Stimulated activated CD8-positive, alpha-beta memory T cell treated with anti-CD3 and anti-CD28 coated beads, Interleukin-15, amount 100 ng/mL, for 4 hours (primary cell): ENCODE measurements at places on chromosomes 7 and 10.

DNA sequence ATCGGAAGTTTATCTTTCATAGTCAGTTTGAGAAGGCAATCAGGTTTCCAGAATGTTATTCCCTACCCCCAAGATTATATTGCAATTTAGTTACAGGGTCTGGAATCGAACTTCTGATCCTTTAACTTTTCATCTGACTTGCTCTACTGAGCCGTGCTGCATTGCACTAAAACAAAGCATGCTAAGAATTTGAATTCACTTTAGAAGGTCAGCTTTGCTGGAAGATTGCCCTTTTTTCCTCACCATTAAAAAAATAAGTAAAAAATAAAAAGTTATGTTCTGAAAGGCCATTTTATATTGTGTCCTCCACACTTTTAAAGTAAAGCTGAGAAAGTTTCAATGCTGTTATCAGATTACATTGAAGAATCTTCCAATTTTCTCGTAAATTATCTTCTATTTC is 388.8 kb upstream of the PHF14 start:
- no peak for DNase-seq

GRCh38 chr7:84820481-84820880 is 366.4 kb downstream of the SEMA3D start:
- no peak for DNase-seq

GRCh38 chr7:40808378-40808942 is 673.7 kb downstream of the SUGCT start:
- no peak for DNase-seq

GRCh38 chr7:70338015-70338414 is 739.7 kb downstream of the AUTS2 start:
- DNase-seq = no peak

DNA sequence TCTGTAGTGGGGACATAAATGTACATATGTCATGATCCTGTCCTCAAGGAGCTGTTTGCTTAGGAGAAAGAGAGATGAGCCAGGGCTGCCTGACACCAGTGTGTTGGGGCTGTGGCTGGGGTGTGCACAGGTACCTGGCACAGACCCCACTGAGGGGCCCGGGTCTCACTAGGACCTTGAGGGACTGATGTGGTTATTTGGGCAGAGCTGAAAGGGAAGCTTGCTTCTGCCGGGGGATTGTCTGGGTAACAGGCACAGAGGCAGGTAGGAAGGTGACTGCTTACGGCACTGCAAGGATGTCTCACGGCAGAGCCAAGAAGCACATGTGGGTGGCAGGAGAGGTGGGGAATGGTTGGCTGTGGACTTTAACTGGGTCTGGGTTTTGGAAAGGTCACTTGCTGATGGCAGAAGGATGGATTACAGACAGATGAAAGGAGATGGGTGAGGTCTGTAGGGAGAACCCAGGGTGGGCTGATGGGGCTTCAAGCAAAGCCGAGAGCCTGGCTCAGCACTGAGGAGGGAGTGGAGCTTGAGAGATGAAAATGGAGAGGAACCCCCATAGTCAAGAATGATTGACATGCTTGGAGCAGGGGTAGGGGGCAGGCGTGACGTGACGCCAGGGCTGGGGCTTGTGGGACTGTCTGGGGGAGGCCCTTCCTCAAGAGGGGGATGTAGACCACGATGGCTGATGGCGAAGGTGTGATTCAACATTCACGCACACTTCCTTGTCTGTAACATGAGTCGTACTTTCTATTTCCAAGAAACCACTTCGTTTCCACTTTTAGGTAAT is 207.7 kb upstream of the SHH start:
- no peak for DNase-seq

DNA sequence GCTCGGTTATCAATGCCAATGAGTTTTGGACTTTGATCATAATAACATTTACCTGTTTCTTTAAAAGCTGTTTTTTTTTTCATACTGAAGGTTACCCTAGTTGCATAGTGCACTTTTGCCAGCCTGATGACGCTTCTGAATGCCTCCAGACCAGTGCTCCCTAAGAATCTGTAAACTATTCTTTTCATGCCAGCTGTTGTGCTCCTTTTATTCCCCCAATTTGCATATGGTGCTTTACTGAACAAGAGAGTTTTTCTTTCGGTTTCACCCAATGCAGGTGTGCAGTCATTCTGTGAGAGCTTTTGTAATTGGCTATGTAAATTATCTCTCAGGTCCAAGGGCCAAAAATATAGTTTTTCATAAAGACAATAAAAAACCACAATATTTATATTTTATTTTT is 48.1 kb upstream of the GLCCI1 start:
- DNase-seq = no peak

- no peak for DNase-seq
These were observed 48.9 kb downstream of the IRF5 start for GRCh38 chr7:128986609-128987008.

GRCh38 chr10:119256897-119257296 is 49.5 kb downstream of the GRK5 start:
- DNase-seq = no peak

DNA sequence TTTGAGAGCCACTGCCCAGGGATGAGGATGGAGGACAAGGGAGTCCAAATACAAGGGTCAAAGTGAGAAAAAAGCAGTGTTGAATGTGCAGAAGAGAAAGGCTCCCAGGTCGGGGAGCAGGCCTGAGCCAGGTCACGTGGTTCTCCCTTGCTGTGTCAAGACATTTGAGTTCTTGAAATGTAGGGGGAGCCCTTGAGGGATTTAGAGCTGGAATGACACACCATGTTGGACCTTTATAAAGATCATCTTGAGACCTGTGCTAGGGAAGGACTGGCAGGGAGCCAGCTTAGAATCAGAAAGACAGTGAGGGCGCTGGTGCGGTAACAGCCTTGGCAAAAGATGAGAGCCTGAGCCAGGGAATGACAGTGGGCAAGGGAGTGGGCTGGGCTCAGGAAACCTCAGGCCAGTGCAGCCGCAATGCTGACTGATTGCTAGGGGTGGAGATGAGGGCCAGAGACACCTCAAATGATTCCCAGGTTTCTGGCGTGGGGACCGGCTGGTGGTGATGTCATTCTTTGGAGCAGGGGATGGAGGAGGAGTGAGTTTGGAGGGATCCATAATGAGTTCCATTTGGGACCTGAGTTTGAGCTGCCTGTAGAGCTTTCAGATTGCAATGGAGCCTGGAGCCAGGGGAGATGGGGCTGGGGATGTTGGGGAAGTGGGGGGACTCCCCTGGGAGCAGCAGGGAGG is 120.1 kb downstream of the PTPN20 start:
- DNase-seq = no peak

GRCh38 chr10:110418218-110418617 is 79.5 kb upstream of the DUSP5 start:
- no peak for DNase-seq

DNA sequence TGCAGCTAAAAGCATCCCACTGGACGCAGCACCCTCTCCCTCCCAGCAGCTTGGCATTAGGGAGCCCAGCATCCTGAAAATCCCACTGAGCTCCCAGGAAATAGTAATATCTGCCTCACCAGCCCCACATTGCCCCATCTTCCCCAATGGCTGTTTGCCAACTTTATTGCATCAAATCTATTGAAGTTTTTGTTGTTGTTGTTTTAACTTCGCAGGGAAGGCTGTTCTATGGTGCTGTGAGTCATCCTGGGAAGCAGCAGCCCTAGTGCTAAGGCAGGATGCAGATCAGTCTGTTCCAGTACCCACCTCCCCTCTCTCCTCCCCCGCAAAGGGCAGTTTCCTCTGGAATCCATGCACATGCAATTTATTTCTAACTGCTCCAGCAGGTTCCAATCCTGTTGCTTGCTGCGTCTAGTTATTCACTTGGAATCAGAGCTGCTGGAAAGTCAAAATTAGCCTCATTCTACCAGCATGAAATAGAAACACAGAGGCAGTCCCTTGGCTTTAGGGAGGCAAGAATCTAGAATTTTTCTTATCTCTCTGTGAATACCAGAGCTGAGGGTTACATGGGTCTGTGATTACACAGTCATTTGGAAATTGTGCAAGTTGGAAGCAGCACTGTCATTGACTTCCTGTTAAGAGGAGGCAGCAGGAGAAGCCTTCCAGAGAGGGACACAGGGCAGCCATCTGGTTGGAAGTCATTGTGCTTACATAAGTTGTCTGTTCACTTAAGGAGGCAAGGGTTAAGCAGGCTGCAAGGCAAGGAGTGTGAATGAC is 115.9 kb upstream of the CACUL1 start:
- no peak for DNase-seq

- DNase-seq = no peak
These were observed 9.1 kb downstream of the KLF6 start for GRCh38 chr10:3775696-3776551.

DNA sequence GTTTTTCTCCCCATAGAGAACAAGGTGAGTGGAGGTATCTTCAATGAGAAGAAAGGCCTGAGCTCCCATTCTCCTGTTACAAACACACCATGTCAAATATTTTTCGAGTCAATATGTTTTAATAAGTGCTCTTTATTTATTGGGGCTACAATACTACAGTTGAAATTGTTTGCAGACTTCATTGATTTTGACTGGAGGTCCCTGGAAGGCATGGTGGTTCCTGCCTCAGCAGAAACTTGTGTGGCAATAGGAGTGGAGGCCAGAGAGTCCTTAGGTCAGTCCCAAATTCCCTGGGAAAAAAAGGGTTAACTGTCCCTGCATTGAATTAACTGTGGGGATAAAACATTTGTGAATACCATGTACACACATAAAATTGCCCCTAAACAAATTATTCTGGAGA is 22.7 kb downstream of the KLF6 start:
- no peak for DNase-seq

DNA sequence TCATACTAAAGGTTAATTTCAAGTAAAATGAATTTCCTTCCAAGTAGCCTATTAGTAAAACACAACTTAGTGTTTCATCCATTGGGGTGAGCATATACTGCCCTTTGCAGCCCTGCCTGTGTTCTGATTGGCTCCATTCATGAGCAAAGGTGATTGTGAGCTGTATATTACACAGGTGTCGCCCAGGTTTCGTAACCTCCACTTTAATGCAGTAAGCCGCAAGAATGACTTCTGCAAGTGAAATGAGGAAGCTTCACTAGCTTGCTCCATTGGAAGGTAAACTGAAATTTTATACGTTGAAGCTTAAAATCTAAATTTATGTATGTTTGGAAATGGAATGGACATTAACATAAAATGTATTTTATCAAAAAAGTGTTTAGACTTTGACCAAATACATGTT is 24.4 kb downstream of the MTURN start:
- no peak for DNase-seq

DNA sequence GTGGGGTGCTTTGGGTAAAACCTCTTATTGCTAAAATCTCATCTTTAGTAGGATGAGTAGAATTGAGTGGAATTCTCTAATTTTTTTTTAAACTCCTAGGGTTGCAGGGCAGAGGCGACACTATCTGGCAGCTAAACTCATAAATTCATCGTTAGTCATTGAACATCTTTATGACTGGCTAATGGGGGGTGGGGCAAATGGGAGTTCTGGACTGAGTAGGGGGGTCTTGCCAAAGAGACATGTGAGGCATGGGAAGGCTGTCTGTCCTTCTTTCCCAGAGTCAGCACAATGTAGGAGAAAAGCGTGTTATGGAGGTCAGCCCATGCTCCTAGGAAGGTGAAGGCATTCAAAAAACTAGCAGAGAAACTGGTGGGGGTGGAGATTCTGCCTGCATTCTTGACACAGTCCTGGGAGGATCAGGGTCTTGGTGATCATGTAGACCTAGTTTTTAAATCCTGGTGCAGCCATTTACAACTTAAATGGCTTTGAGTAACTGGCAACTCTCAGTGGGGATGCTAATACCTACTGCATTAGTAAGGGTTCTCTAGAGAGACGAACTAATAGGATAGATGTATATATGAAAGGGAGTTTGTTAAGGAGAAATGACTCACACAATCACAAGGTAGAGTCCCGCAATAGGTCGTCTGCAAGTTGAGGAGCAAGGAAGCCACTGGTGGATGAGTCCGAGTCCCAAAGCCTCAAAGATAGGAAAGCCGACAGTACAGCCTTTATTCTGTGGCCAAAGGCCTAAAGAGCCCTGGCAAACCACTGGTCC is 47.7 kb downstream of the EMX2 start:
- no peak for DNase-seq

DNA sequence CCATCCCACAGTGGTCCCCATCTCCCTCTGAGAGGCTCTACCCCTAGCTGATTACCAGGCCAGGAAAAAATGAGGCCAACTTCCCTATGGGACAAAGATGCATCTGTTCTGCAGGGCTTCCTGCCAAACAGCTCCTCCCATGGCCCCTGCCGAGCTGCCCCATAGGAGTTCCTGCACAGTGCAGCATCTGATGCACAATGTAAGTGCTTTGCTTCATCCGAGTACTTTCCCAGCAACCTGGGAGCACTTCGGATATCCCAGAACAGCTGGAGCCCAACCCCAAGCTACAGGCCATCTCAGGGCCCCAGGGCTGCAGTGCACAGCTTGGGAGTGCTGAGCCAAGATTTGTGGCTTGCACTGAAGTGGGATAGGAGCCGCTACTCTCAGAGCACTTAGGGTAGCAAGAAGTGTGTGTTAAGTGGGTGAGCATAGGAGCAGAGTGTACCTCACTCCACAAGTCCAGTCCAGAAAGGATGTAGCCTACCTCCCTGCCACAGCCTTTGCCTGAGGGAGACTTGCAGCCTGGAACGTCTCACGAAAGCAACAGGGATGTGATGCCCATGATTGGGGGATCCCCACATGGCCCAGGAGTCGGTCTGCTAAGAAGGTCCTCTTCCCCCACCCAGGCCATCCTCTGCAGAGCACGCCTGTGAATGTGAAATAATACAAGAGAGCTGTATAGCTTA is 209.6 kb upstream of the VWC2 start:
- DNase-seq = no peak

- no peak for DNase-seq
These were observed 69.2 kb upstream of the PALS2 start for GRCh38 chr7:24504040-24504439.

- DNase-seq = no peak
These were observed 8.0 kb downstream of the KLF6 start for GRCh38 chr10:3776796-3777571.

GRCh38 chr7:32244806-32245345 is 174.7 kb upstream of the PDE1C start:
- no peak for DNase-seq
